Neural crest cell (in vitro differentiated cells): ENCODE measurements at places on chromosomes 6 and 20. TPM values are rescaled to one million over a fixed set of nuclear protein-coding genes. Genes with fewer than 3 reads are reported as not detected.

PROKR2 gene
- total RNA-seq: not detected in 2 replicates

KCTD20 gene
- total RNA-seq: 48.1 and 52.5 TPM in 2 replicates

MUC22 gene
- not detected in 2 replicates for total RNA-seq

GABRR1 gene
- total RNA-seq: 0.12 TPM in 1 of 2 replicates, not detected in the other

GRCh38 chr20:3751305-3751674 lies 16.3 kb downstream of the ADISSP start:
- no peak overlapping the region for H3K27ac ChIP-seq
- H3K27me3 ChIP-seq: peaks cover 55% of the 10 kb centered on the region
- DNase-seq: no peak
- H3K4me3 ChIP-seq: no peak overlapping the region
- peaks cover 17% of the 10 kb centered on the region for H3K4me1 ChIP-seq

C4B gene
- 5.3 and 6.7 TPM in 2 replicates for total RNA-seq

DNA sequence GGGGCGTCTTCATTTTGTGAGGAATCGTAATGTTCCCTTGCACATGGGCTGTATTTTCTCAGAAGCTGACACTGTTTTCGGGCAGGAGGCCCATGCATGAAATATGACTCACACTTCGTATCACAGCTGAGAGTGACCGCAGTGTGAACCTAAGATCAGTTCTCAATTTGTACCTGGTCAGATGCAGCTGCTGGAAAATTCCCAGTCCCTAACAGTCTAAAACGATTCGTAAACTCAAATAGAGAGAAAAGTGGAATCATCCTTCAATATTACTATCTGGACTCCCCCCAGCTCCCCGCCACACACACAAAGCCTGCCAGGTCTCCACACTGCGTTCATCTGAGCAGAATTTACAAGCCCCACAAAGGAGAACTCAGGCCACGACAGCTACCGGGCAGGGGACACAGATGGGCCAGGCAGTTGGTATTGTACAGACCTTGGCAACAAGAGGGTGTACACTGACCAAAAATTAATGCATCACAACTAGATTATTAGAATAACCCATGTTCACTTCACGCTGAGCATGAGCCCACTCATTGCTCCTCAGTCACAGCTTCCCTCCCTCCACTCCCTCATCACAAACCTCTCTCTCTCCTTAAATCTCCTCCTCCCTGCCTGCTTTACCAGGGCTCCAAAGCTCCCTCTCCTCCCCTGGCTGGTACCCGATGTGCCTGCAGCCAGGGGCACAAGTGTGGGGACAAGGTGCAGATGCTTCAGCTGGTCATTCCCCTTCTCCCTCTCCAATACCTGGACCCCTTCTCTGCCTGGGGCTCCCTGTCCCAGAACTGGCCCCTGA lies 488.4 kb downstream of the PREX1 start:
- no peaks in the 10 kb centered on the region for H3K36me3 ChIP-seq
- peaks cover 2% of the 10 kb centered on the region for H3K27me3 ChIP-seq
- H3K4me3 ChIP-seq: no peak overlapping the region
- no peaks in the 10 kb centered on the region for H3K4me1 ChIP-seq
- no peak overlapping the region for H3K27ac ChIP-seq

DNA sequence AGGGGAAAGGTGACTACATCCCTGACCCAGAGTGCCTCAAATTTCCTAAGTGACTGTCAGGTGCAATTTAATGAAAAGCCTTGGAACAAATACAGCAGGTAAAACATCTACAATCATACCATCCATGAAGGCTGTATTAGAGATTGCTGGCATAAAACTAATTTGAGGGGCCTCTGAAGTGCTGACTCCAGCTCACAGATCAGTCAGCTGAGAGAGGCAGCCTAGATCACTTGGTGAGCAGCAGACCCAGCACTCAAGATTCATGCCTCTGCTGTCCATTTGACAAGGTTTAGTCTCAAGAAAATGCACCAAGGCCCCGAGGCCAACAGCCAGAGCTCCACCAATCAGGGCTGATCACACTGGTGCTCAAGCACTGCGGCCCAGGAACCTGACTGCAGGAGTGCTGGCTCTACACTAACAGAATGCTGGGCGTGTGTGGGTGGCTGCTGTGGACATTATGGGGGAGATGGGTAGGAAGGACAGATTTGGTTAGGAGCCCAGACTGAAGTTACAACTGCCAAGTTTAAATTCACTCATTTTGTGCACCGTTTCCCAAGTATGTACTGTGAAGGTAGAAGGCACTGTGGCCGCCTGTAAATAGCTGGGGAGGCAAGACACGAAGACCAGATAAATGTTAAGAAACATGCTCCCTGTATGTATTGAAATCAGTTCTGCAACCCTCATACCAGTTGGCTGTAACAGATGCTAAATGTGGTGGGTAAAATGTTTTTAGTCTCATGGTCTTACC lies 28.2 kb downstream of the SNX5 start:
- peaks cover 22% of the 10 kb centered on the region for H3K36me3 ChIP-seq
- DNase-seq: no peak
- no peak overlapping the region for H3K27ac ChIP-seq
- peaks cover 29% of the 10 kb centered on the region for H3K4me1 ChIP-seq
- H3K27me3 ChIP-seq: peaks cover 7% of the 10 kb centered on the region

DNA sequence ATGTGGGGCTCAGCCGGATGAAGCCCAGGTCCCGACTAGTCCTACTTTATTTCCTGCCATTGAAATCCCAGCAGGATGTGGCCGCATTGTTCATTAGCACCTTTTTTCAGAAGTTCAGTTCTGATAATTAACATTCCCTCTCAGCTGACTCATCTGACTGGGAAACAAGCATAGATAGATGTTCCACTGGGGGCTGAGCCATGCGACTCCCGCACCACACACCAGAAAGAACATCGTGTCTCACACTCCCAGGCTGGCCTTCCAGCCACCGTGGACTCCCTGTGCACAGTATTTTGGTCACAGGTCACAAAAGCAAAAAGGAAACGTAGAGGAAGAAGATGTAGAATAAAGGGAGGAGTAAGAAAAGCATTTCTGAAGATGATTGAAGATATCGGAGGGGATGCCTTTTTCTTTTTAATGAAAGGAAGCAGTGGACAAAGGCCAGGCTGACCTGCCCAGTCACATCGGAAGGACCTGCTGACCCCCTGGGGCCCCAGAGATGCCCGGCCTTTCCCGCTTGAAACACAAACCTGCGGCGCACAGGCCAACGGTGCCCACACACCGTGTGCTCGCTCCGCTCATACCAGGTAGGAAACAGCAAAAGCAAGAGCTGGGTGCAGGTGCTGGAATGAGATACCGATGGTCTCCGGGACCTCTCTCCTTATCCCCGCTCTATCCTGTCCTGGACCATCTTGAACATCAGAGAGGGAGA lies 11.8 kb downstream of the RPS6KA2 start:
- H3K36me3 ChIP-seq: peaks cover 13% of the 10 kb centered on the region
- peaks cover 33% of the 10 kb centered on the region for H3K4me1 ChIP-seq
- no peak for DNase-seq
- no peaks in the 10 kb centered on the region for H3K27me3 ChIP-seq
- H3K4me3 ChIP-seq: no peak overlapping the region
- peak overlapping the region; percentile 64 for H3K27ac ChIP-seq

GRCh38 chr20:49620364-49621240 lies 52.7 kb upstream of the PTGIS start:
- no peak for DNase-seq
- peaks cover 9% of the 10 kb centered on the region for H3K4me1 ChIP-seq
- no peaks in the 10 kb centered on the region for H3K36me3 ChIP-seq
- H3K27me3 ChIP-seq: no peaks in the 10 kb centered on the region

DNA sequence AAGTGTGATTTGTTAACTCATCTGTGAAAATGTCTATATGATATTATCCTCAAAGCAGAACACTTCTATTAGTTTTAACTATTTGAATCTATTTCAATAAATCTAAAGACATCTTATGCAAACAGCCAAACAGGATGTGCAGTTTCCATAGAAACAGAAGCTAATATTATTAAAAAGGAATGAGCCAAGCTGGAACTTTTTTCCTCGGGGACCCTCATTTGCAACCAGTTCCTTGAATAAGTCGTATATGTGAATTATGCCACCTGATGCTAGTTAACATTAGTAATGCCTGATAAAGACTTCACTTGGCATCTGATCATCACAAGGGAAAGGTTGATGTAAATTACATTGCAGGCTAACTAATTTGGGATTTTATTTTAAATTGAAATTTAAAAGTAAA lies 216.9 kb upstream of the SMLR1 start:
- DNase-seq: no peak
- H3K27ac ChIP-seq: no peak overlapping the region
- H3K4me1 ChIP-seq: no peaks in the 10 kb centered on the region
- H3K36me3 ChIP-seq: no peaks in the 10 kb centered on the region
- no peak overlapping the region for H3K4me3 ChIP-seq

GRCh38 chr6:39062014-39062740 lies 13.6 kb downstream of the GLP1R start:
- H3K4me1 ChIP-seq: no peaks in the 10 kb centered on the region
- H3K36me3 ChIP-seq: no peaks in the 10 kb centered on the region
- H3K4me3 ChIP-seq: no peak overlapping the region

- no peak for DNase-seq
- H3K4me3 ChIP-seq: no peak overlapping the region
- no peaks in the 10 kb centered on the region for H3K36me3 ChIP-seq
- H3K27ac ChIP-seq: no peak overlapping the region
Measured at GRCh38 chr6:155493694-155494143, 38.1 kb upstream of the NOX3 start.

- no peak overlapping the region for H3K4me3 ChIP-seq
- H3K27ac ChIP-seq: no peak overlapping the region
- H3K27me3 ChIP-seq: no peaks in the 10 kb centered on the region
- peaks cover 34% of the 10 kb centered on the region for H3K36me3 ChIP-seq
Measured at GRCh38 chr20:47521059-47521808, 19.5 kb downstream of the NCOA3 start.

SDHAF4 gene
- total RNA-seq: 18.9 and 19.2 TPM in 2 replicates

BPI gene
- total RNA-seq: not detected in 2 replicates

RIN2 gene
- 19.9 and 22.1 TPM in 2 replicates for total RNA-seq

GRCh38 chr6:6918216-6918983 lies 189.4 kb upstream of the RREB1 start:
- no peak for DNase-seq
- H3K4me1 ChIP-seq: no peaks in the 10 kb centered on the region
- no peak overlapping the region for H3K27ac ChIP-seq

DNA sequence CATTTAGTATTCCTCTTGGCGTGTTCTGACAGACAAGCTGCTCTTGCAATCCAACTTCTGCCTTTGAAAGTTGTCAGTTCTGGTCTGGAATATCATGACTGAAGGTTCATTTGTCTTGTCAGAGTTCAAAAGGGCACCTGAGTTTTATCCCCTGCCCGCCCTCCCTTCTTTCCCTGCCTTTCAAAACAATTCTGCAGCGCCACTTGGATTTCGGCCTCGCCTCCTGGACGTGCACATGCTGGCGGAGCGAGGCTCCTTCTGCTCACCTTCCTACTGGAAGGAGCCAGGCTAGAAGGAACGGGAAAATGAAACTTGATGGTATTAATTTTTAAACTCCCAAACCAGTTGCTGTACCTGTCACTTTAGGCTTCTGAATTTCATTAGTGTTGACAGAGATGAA lies 55.7 kb upstream of the HDGFL1 start:
- no peak for DNase-seq
- no peak overlapping the region for H3K4me3 ChIP-seq
- no peaks in the 10 kb centered on the region for H3K27me3 ChIP-seq
- H3K4me1 ChIP-seq: peaks cover 5% of the 10 kb centered on the region

- no peak overlapping the region for H3K27ac ChIP-seq
- peak overlapping the region; percentile 56 for H3K4me3 ChIP-seq
- H3K27me3 ChIP-seq: peaks cover 76% of the 10 kb centered on the region
- peak; percentile 90 for DNase-seq
Measured at GRCh38 chr20:63009045-63009961, 2.5 kb upstream of the BHLHE23 start.

DNA sequence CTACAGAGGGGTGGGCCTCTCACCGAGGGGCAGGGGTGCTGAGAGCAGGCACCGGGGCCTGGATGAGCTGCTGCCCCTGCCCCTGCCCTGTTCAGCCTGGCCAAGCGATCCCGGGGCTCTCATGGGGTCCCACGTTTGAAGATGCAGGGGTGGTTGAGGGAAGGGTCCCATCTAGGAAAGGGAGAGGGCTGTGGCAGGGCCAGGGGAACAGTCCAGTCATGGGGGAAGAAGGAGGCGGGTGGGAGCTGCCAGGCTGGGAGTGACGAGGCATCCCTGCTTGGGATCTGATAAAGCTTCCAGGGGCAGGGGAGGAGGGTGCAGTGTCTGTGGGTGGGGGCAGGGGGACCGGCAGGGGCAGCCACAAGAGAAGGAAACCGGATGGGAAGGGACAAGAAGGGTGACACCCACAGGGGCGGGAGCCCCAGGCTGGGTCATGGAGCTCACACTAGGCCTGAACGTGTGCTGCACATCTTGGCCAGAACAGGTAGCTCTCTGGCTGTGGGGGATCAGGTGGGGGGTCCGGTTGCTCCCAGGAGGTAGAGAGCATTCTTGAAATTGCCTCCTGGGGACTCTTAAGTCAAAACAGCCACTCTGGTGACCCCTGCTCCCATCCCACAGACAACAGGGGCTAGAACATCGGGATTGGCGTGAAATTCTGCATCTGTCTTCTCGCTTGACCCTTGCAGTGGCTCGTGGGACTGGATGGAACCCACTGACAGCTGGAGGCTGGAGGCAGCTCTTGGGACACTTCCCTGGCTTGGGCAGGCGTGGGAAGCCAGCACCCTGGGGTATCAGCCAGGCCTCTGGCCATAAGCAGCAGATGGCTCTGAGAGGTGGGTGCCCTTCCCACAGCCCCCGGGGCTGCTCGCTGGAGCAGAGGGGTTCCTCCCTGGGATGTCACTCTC lies 58.0 kb upstream of the GATA5 start:
- H3K4me1 ChIP-seq: peaks cover 9% of the 10 kb centered on the region
- no peak overlapping the region for H3K27ac ChIP-seq
- DNase-seq: no peak
- H3K27me3 ChIP-seq: no peaks in the 10 kb centered on the region
- H3K36me3 ChIP-seq: no peaks in the 10 kb centered on the region

DNA sequence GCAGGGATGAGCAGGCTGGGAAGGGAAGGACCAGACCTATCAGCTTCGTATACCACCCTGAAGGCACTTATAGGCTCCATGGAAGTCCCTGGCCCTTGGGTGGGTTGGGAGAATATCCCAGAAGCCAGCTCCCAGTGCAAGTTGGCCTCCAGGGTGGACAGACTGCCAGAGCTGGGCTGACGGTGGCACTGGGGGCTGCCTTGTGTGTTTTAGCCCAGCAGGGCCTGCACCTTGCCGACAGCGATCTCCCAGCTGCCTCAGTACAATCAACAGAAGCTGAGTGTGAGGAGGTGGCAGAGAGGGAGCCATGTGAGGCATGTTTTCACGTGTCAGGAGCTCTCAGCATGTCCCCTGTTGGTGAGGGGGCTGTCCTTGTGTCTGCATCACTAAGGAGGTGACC lies 159.5 kb downstream of the VEGFA start:
- no peaks in the 10 kb centered on the region for H3K36me3 ChIP-seq
- no peaks in the 10 kb centered on the region for H3K27me3 ChIP-seq

DPPA5 gene
- total RNA-seq: not detected in 2 replicates

DNA sequence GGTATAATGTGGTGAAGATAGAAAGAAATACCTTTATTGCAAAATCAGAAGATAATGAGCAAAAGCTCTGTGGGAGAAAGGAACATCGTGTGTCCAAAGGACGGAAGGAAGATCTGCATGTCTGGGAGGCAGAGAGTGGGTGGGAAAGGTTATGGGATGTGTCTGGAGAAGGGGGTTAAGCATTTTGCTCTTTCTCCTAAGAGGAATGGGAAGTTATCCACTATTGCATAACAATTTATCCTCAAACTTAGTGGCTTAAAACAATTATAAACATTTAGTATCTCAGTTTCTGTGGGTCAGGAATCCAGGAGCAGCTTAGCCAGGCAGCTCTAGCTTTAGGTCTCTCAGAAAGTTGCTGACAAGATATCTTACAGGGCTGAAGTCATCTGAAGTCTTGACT lies 229.1 kb upstream of the CITED2 start:
- peaks cover 29% of the 10 kb centered on the region for H3K4me1 ChIP-seq
- no peaks in the 10 kb centered on the region for H3K27me3 ChIP-seq
- H3K36me3 ChIP-seq: peaks cover 5% of the 10 kb centered on the region
- no peak overlapping the region for H3K27ac ChIP-seq
